AG04449 (cell line): ENCODE measurements at places on chromosomes 1 and 21.
A peak's percentile ranks its signal among the peaks of the same experiment; 100 is the strongest.

DNA sequence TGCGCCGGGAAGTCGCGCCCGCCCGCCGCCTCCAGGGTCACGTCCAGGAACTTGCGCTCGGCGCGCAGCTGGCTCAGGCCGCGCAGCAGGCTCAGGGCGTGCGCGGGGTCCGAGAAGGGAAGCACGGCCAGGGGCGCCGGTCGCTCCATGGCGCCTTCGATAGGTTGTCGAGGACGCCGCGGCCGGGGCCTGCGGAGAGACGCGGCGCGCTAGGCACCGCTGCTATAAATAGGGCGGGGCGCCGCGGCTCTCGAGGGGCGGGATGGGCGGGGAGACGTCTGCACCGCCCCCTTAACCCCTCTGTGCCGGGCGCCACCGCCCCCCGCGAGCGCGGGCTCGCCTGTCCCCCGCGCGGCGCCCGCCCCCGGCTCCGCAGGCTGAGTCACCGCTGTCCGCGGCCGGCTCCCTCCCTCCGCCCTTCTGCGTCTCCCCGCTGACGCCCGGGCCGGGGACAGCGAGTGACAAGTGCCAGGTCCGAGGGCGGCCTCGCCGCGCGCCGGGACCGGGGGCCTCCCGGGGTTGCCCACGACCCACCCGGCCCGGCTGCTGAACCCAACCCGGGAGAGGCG is at the start of gene KLHL21:
Gene KLHL21 (minus strand): TSS at position 201 of the 569 bp plus-strand sequence. CDS start 52 bp downstream, at position 149.
- DNase-seq: no peak

- DNase-seq: no peak
Measured at GRCh38 chr1:44067266-44068250, 36.3 kb upstream of the SLC6A9 start.

- DNase-seq: no peak
Measured at GRCh38 chr1:165420655-165421054, 24.3 kb downstream of the RXRG start.

DNA sequence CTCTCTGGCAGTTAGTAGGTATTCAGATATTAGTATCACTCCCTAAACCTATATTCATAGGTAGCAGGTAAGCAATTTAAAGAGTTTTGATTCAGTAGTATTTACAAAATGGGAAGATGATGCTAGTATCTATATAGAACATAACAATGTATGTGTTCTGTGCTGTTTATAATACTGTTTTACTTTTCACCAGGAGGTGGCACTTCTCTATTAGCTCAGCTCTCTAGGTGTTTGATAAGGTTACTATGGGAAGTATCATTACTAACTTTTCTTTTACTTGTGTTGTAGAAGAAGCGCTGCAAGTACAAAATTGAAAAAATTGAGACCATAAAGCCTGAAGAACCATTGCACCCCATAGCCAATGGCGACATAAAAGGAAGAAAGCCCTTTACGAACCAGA is 49.4 kb upstream of the FASLG start:
- DNase-seq: no peak

DNA sequence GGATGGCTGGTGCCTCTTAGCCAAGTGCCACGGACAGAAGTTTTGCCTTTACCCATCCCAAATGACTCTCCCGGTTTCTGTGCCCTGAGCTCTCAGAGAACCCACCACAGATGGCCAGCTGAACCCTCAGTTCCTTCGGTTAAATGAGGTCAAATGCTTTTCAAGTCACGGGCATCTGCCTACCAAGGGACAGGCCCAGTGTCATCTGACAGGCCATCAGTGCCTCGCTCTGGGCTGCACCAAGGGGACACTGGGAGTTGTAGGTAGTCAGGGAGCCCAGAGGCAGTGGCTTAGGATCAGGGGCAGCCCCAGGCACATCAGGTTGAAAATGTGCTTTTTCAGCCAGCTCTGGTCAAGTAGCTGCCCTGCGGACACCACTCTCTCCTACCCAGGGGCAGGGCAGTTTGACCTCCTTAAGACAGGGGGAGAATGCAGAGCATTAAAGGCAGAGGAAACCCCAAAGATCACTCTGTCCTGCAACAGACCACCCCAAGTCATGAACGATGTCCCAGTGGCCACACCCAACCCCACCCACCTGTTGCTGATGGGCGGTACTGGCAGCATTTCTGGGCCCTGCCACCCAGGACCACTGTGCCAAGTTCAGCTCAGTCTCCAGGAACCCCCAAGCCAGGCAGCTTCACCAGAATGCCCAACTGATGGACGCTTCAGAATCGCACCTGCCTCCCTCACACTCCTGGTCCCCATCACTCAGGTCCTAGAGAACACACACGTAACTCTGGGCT is 60.7 kb downstream of the CASZ1 start:
- no peak for DNase-seq

GRCh38 chr1:80837066-80837465 is 963.7 kb upstream of the ADGRL2 start:
- no peak for DNase-seq

GRCh38 chr1:30444850-30445249 is 278.5 kb downstream of the MATN1 start:
- no peak for DNase-seq

DNA sequence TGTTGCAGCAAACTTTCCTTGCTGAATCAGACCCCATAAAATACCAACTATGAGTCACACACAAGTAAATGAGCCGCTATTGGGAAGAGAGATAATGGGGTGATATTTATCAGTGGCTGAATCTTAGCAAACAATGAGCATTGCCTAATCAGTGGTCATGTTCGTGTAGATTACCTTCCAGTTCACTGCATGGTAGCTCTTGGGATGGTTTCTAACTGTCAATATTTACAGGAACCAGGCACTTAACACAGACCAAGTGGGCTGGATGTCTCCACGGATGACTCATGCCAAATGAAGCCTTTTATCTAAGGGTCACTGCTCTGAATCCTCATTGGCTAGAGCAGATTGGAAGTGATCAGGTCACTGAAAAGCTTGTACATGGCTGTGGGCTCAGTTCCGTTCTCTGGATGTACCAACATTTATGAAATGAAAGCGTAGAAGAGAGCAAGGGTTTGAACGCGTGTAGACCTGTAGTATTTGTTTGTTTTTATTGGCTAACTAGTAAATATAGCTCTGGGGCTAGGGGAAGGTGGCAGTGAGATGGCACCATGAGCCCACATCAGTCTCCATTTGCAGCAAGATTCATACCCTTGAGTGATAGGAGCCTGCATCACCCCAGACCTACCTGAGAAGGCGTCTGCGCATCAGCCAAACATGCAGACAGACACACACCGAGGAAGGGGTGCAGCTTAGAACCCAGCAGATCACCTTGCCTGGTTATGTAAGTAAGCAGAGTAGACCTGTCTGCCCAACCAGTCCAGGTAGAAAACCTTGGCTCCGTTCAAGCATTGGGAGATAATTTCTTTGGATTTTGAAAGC is 153.3 kb downstream of the TOMM20 start:
- DNase-seq: peak; percentile 70

DNA sequence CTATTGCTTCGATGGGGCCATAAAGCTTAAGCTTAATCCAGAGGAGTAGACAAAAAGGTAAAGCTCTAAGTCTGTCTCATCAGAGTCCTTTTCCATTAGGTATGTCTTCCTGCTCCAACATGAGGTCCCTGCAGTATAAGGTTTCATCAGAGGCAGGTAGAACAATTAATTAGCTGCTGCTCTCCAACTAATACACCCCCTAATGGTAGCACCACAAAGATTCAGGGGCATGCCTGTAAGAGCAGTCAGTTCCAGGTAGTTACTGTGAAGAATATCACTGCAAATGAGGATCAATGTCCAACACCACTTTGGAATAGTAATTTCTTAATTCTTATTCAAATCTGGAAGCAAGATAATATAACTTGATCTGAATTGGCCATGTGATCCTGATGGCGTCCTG is 160.3 kb upstream of the ESRRG start:
- DNase-seq: no peak

DNA sequence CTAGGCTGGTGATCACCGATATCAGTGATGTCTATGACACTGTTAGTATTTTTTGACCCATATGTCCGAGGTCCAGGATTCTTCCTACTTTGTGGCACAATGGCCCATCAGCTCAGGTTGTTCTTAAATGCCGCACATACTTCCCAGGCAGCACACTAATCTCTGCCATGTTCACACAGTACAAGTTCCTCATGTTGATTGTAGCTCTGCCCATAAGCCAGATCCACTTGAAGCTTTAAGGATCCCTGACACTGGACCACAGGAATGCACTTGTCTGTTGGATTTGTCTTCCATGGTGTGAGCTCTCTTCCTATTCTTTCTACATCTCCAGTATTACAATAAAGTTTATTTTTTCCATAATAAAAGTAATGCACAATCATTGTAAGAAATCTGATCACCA is 69.5 kb downstream of the DDX20 start:
- no peak for DNase-seq

DNA sequence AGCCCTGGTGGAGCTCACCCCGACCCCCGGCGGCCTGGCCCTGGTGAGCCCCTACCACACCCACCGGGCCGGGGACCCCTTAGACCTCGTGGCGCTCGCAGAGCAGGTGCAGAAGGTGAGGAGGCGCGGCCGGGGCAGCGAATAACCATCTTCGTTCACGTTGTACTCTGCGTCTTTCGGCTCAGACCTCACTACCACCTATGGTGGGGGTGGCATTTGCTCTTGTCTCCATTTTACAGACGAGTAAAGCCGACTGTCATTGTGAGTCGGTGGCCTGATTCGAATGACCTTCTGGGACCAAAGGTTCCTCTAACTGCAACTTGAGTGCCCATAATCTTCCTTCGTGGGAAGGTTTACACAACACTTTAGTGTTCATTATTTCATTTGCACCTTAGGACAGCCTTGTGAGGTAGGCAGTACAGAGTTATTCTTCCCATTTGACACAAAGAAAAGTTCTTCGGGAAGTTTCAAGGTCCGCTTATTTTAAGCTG is 506 bp downstream of the C1orf50 start:
- DNase-seq: no peak

- no peak for DNase-seq
Measured at GRCh38 chr1:206829875-206830274, 35.5 kb upstream of the IL20 start.

DNA sequence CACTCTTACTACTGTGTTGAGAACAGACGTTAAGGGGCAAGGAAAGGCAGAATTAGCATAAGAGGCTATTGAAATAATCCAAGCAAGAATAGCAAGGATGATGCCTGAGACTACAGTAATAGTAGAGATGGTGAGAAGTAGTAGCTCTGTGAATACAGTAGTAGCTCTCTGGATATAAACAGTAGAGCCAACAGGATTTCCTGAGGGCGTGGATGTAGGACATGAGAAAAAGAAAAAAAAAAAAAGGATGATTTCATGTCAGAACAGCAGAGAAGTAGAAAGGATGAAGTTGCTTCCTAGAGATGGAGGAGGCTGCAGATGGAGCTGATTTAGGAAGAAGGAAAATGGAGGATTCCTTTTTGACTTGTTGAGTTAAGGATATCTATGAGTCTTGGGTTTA is 112.3 kb downstream of the OMA1 start:
- DNase-seq: no peak

- no peak for DNase-seq
Measured at GRCh38 chr1:200376528-200376927, 33.3 kb downstream of the ZNF281 start.

- no peak for DNase-seq
Measured at GRCh38 chr1:155245163-155245524, 10.1 kb downstream of the ENTREP3 start.

DNA sequence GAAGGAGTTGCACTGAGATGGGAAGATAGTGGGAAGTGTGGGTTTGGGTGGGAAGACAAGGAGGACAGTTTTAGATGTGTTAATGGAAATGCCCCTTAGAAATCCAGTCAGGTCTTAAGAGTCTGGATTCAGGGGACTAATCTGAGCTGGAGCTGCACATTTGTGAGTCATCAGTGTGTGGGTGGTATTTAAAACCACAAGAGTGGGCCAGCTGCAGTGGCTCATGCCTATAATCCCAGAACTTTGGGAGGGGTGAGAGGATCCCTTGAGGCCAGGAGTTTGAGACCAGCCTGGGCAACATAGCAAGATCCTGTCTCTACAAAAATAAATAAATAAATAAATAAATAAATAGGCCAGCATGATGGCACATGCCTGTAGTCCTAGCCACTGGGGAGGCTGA is 40.9 kb upstream of the SLC6A9 start:
- peak; percentile 71 for DNase-seq

DNA sequence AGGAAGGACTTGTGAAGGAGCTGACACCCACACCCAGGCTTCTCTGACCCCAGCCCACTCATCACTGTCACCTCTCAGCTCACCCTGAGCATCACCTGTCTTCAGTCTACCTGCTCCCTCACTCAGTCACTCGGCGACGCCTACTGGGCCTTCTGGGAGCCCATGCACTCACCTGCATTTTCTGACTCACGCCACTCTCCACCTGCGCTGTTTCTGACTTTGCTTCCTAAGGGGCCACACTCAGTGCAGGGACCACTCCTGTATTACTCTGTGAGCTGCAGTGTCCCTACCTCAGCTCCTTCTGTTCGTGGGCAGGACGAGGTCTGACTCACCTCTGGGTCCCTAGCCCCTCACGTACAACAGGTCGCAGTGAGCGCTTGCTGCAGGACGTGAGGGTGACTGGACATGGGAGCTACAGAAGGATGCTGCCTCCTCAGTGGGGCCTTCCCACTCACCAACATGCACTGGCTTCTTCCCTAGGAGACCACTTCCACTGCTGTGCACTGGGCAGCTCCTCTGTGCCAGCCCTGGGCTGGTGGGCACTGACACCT is 102.3 kb downstream of the GLIS1 start:
- no peak for DNase-seq

DNA sequence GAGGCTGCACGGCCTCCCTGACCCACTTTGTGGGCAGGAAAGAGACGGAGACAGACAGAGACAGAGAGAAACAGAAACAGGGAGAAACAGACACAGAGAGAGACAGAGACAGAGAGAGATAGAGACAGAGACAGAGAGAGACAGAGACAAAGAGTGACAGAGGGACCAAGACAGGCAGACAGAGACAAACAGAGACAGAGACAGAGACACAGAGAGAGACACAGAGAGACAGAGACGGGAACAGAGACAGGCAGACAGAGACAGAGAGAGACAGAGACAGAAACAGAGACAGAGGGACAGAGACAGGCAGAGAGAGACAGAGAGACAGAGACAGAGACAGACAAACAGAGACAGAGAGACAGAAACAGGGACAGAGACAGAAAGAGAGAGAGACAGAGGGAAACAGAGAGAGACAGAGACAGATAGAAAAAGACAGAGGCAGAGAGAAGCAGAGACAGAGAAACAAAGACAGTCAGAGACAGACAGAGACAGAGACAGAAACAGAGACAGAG is 3.1 kb downstream of the COL6A1 start:
- DNase-seq: no peak

- DNase-seq: no peak
Measured at GRCh38 chr1:114594046-114594445, 12.6 kb upstream of the BCAS2 start.

DNA sequence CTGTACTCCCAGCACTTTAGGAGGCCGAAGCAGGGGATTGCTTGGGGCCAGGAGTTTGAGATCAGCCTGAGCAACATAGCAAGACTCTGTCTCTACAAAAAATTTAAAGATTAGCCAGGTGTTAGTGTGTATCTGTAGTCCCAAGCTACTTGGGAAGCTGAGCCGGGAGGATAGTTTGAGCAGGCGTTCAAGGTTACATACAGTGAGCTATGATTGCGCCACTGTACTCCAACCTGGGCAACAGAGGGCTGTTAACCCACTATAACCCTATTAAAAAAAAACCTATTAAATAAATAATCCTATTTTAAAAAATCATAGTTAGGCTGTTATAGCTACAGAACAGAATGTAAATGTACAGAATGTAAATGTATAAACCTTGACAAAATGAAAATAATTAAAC is 2.2 kb downstream of the MIS18A start:
- DNase-seq: no peak

GRCh38 chr1:2587071-2587859 is 688 bp downstream of the PRXL2B start:
- DNase-seq: no peak

GRCh38 chr1:17595602-17595925 is 56.1 kb downstream of the ARHGEF10L start:
- no peak for DNase-seq
